Activated T-cell treated with anti-CD3 and anti-CD28 coated beads, Interleukin-2, amount 50 U/mL, for 4 hours (primary cell): ENCODE measurements at places on chromosomes 1 and 21.

DNA sequence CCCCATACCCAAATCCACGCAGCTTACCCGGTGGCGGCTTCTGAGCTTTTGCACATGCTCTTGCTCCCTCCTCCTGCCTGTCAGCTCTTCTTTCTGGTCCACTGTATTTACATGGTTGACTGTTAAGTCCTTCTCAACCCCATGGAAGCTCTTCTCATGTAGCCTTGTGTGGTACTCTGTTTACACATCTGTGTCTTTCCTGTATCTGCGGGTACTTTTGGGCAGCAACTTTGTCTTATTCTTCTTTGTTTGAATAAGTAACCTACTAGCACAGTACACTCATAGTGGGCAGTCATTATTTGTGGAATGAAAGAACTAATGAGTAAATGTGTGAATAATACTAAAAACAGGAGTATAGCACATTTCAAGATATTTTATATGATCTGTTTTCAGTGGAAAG is 88.5 kb upstream of the GPR88 start:
- no peak for DNase-seq

DNA sequence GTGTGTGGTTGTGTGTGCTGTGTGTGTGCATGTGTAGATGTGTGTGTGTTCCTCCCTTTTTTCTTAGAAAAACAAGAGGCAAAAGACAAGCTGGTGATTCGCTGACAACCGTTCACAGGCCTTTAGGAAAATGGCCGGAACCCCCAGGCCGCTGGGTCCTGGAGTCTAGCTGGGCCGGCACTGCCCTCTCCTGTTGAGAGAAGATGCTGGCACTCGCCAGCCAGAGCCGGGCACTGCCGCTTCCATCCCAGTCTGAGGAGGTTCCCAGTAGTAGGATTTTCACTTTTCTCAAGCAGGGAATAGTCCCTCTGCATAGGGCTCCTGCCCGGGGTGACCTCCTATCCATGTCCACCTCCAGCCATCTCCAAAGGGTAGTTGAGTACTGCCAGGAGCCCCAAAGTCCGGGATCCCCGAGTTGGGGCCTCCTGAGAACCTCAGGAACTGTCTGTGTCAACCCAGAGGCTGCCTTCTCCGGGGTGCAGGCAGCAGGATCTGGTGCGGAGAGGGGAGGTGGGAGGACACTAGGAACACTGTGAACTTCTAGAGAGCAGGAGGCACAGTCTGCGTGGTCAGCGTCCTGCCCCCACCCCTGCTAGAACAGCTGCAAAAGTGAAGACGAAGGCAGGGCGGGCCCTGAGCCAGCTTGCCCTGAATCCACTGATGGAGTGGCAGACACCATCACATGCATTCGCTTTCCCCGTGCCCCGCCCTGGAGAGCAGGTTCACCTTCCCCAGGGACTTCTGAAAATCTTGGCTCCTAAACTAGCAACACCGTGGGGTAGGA is 44.1 kb upstream of the ARHGEF16 start:
- no peak for DNase-seq

GRCh38 chr21:43881283-43881682 is 16.3 kb downstream of the AGPAT3 start:
- peak; percentile 20 for DNase-seq

- DNase-seq = no peak
Observed at GRCh38 chr1:4397196-4397595, 257.2 kb upstream of the AJAP1 start.
